ENCODE measurements at places on chromosomes 2 and 18.

DNA sequence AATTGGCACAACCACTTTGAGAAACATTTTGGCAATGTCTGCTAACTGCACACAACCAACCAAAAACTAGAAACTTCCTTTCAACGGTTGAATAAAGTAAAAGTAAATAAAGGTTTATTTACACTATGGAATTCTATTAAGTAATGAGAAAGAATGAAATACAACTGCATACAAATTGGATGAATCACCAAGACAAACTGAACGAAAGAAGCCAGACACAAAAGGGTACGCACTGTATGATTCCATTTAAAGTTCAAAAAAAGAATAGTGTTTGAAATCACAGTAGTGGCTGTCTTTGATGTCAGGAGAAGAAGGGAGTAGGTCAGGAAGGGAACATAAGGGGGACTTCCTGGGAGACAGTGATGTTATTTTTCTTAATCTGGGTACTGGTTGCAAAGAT, 46.5 kb upstream of the SULT1C3 start:
- DNase-seq = no peak

DNA sequence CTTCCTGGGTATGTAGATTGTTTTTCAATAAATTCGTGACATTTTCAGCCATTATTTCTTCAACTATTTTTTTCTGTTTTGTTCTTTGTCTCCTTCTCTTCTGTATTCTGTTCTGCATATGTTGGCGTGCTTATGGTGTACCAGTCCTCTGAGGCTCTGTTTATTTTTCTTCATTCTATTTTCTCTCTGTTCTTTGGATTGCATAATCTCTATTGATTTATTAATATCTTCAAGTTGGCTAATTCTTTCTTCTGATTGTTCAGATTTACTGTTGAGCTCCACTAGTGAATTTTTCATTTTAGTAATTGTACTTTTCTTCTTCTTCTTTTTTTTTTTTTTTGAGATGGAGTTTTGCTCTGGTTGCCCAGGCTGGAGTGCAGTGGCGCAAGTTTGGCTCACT, 9.9 kb downstream of the GNLY start:
- no peak for DNase-seq

- DNase-seq = no peak
Measured at GRCh38 chr2:24385366-24385765, 25.0 kb upstream of the ITSN2 start.

DNA sequence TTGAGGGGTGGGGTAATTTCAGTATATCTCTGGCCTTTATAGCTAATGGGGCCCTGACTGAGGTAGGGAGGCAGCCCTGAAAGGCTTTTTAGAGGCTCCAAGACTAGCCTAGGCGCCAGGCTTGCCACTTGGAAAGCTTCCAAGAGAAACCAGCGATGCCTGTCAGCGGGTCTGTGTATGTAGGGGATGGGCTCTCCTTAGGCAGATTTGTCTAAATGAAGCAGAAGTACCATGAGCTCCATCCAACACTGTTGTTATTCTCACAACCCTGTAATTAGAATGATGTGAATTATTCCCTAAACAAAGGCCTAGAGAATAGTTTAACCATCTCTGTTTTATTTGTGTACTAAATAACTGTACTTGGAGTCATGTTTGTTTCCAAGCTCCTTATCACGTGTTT, 138.1 kb downstream of the B3GNT2 start:
- no peak for DNase-seq

DNA sequence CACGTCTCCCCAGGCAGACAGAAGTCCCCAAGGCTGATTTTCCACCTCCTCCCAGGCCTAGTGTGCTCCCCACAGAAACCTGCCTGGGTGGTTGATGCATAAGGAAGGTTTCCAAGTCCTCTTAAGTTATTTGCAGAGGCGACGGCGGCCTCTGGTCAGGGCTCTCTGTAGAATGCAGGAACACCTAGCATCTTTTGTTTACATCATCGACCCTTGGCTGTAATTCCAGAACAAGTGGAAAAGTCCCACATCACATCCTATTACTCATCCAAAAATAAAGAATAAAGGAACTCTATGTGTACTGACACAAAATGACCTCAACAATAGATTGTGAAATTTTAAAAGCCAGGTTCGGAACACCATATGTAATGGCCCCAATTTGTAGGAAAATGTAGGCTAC, 211.1 kb downstream of the ALPK2 start:
- no peak for DNase-seq

GRCh38 chr18:7678801-7679200, 111.7 kb downstream of the PTPRM start:
- no peak for DNase-seq

- DNase-seq = no peak
Measured at GRCh38 chr2:223247136-223247535, 195.1 kb downstream of the KCNE4 start.

GRCh38 chr2:68506170-68506569, 38.8 kb downstream of the APLF start:
- DNase-seq = no peak

DNA sequence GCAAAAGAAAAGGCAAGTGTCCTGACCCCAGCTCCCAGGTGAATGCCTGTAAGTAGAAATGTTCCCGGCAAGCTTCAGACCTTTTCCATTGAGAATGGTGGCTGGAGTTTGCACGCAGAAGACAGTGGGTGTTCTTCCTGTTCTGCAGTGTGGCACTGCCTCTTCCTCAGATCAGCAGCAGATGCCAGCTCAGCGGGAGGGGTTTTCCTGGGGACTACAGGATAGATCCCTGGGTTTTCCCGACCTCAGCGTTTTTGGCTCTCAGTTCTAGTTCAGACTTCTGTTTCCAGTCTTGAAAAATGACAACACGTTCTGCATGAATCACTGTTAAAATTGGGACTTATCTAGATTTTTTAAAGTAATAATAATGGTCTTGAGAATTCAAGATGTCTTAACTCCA, 39.2 kb downstream of the GRHL1 start:
- DNase-seq = no peak

GRCh38 chr2:166499281-166499680, 5.2 kb upstream of the SCN7A start:
- no peak for DNase-seq

DNA sequence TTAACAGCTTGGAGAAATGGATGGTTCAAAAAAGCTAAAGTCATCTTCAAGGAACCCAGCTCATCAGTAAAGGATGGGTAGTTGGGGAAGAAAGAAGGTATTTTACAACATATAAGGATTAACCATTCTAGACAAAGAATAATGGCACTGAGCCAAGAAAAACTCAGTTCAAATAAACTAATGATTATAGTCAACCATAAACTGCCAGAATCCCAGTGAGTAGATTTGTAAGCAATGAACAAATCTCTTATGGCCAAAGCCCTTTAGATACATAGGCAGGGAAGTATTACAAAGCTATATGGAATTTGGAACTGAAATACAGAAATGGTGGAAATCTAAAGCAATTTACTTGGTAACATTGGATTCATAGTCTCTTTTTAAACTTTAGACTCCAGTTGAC, 92.4 kb upstream of the ZFP36L2 start:
- DNase-seq = no peak

GRCh38 chr18:9742524-9743131, 34.5 kb downstream of the RAB31 start:
- DNase-seq = peak; percentile 31

- no peak for DNase-seq
Measured at GRCh38 chr2:234497594-234498235, 834 bp upstream of the ARL4C start.

DNA sequence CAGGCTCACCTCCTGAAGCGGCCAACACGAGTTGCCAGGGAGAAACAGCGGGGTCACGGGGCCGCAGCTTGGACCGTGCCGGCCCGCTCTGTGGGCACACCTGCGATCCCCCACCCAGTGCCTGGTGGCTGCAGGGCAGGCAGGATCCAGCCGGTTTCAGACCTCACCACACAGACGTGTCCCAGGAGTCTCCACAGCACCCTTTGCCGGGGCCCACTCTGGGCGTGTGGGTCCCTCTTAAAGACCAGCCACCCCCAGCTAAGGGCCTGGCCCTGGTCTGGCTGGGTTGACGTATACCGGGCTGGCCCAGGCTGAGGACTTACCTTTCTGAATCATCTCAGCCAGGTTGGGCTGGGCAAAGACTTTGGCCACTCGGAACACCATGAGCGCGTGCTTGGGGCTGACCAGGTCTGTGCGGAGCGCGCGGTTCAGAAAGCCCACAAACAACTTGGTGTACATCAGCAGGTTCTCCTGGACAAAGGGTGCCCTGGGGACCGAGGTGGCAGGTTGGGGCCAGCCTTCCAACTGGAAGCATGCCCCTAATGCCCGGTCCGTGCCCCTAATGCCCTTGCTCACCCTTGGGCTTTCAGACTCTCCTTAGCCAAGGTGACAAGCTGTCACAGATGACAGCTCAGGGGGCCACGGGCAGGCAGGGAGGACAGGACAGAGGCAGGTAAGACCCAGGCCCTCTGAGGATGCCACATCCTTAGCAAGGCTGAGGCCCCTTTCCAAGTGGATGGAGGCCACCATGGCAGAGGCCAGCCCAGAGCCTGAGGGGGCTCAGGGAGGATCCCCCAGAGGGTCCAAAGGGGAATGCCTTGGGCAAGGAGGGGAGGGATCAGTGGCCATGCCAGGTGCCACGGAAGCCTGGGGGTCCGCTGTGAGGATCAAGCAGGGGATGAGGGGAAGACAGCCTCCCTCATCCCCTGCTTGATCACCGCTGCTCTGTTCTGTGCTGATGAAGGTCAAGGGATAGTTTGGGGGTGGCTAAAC, 10.2 kb upstream of the CCDC74B start:
- DNase-seq = no peak

GRCh38 chr2:179805001-179805400, 56.4 kb downstream of the ZNF385B start:
- no peak for DNase-seq

DNA sequence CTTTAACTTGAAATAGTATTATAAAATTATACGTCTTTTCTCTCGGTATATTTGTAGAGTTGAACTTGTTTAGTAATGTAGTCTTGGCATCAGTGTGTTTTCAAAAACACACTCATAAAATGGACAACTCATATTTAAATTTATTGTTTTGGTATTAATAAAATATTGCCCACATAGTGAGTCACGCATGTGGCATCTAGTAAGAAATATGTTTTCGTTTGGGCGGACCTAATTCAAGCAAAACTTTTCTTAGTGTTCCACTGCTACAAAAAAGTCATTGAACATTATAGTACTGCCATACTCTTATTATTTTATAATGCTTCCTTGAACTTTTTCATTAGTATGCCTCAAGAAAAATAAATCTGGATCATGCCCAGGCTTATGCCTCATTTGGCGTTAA, 31.1 kb upstream of the FAM237A start:
- no peak for DNase-seq

All from CD14-positive monocyte (primary cell).